ENCODE measurements at places on chromosomes 2 and 18. TPM values are rescaled to one million over a fixed set of nuclear protein-coding genes. Genes with fewer than 3 reads are reported as not detected.

Gene DNAH7
- 0.98 TPM for total RNA-seq

Gene GIGYF2
- total RNA-seq: 68.3 TPM

GRCh38 chr18:44887227-44887631 is 206.5 kb downstream of the SETBP1 start:
- H3K27me3 ChIP-seq: no peaks in the 10 kb centered on the region
- H3K4me1 ChIP-seq: no peaks in the 10 kb centered on the region
- H3K4me3 ChIP-seq: no peak overlapping the region
- H3K27ac ChIP-seq: no peak overlapping the region

GRCh38 chr2:188668017-188668680 is 306.0 kb upstream of the COL3A1 start:
- no peak for DNase-seq
- H3K36me3 ChIP-seq: no peaks in the 10 kb centered on the region
- no peaks in the 10 kb centered on the region for H3K27me3 ChIP-seq

Gene CHRNG
- not detected for total RNA-seq

GRCh38 chr2:70310899-70311298 is 9.0 kb upstream of the FAM136A start:
- H3K27me3 ChIP-seq: no peaks in the 10 kb centered on the region
- no peak for DNase-seq
- H3K27ac ChIP-seq: no peak overlapping the region
- H3K4me1 ChIP-seq: no peaks in the 10 kb centered on the region
- no peaks in the 10 kb centered on the region for H3K36me3 ChIP-seq
- H3K4me3 ChIP-seq: no peak overlapping the region

- H3K27me3 ChIP-seq: no peaks in the 10 kb centered on the region
- H3K4me1 ChIP-seq: no peaks in the 10 kb centered on the region
- no peak for DNase-seq
- H3K36me3 ChIP-seq: peaks cover 35% of the 10 kb centered on the region
- no peak overlapping the region for H3K4me3 ChIP-seq
Measured at GRCh38 chr2:20314562-20315501, 35.8 kb downstream of the PUM2 start.
